ENCODE measurements at places on chromosomes 5 and 9.

DNA sequence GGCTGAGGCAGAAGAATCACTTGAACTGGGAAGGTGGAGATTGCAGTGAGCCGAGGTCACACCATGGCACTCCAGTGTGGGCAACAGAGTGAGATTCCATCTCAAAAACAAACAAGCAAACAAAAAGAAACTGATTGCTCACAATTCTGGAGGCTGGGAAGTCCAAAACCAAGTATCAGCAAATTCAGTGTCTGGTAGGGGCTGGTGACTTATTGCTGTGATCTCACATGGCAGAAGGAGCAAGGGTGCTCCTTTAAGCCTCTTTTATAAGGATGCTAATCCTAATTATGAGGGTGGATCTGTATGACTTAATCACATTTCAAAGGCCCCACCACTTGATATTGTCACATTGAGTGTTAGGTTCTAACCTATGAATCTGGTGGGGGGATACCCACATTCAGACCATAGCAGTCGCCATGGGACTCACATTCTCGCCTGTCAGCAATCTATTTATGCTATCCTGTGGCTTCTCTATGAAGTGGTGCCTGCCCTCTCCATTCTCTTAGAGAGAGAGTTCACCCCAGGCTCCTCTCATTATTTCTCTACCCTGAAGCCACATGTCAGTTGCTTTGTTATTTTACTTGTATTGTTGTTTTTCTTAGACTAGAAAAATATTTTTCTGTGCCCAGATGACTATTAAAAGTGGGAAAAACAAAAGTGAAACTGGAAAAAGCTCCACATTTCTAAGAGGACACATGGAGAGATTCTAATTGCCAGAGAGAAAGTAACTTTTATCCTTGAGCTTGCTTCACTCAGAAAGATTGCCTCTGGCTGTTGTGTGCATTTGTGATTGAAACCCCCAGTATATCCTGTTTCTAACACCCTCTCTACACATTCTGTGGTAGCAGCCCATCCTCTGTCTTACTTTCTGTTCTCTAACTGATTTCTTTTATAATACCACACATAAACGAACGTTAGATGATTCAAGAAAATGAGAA is 18.8 kb upstream of the PRLR start:
- no peak for DNase-seq

DNA sequence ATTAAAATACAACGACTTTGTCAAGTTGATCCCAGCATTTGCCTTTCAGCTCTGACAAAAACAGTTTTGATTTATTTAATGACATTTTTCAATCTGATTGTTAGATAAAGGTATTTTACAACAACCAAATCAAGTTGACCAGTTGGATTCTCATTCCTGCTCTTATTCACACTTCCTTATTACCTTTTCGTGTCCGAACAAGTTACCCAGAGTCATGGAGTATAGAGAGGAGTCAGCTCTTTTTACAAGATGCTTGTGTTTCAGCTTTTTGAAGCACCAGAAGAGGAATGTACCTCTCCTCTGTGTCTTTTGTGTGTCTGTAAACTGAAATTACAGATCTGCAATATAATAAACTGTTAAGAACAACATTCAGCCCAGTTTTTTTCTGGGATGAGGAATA is 151.3 kb upstream of the TMEM161B start:
- DNase-seq = no peak

- DNase-seq = no peak
Measured at GRCh38 chr5:55927861-55928655, 66.7 kb downstream of the IL6ST start.

- no peak for DNase-seq
Measured at GRCh38 chr9:107049803-107050184, 186.8 kb downstream of the ZNF462 start.

DNA sequence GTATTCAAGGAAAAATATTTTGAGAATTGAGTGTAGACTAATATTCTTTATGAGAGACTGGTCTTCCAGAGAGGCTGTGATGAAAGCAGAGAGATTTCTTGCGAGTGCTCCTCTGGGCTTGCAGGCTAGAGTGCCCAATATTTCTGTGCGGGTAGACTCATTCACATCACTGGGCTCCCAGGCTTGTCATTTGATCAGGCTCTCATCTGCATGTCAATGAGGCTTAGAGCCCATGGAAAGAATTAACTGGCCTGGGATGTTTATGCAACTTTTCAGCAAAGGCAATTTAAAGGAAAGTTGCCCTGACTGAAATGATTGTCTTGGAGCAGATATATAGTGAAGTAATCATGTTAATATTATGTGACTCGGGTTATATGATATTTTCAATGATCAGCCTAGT is 42.3 kb downstream of the SNCAIP start:
- no peak for DNase-seq

GRCh38 chr9:99567436-99567835 is 254.2 kb upstream of the NR4A3 start:
- no peak for DNase-seq

- DNase-seq = no peak
Measured at GRCh38 chr5:116476897-116477537, 97.6 kb downstream of the SEMA6A start.

DNA sequence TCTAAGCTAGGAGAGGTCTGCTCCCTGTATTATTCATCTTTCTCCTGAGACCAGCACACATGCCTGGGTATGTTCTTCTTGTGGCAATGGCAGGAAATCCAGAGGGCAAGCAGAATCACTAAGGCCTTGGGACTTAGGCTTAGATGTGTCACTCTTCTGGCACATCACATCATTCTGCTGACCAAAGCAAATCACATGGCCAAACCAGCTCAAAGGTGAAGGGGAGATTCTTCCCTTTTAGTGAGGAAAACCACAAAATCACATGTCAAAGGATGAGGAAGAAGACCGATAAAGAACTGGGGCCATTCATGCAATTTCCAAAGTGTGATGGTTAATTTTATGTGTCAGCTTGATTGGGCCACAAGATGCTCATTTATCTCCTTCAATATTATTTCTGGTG is 5.7 kb upstream of the AGGF1 start:
- DNase-seq = no peak

GRCh38 chr5:109681763-109682162 is 8.0 kb upstream of the MAN2A1 start:
- DNase-seq = no peak

- DNase-seq = no peak
Measured at GRCh38 chr5:93107141-93107540, 473.9 kb downstream of the NR2F1-AS1 start.

DNA sequence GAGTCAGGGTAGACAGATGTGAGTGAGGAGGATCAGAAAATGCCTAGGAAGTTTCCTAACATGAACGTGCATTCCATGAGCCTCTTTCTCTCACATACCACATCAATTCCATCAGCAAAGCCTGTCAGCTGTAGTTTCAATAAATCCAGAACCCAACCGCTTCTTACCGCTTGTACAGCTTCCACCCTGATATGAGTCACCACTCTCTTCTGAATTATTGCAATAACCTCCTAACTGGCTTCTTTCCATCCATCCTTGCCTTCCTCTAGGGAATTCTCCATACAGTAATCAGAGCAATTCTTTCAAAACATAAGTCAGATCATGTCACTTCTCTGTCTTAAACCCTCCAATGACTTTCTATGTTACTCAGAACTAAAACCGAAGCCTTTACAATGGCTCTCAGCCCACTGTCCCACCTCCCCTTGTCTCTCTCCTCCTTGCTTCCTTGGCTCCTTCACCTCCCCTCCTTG is 8.1 kb upstream of the RAD23B start:
- DNase-seq = no peak

GRCh38 chr5:625516-625915 is 13.4 kb downstream of the CEP72 start:
- DNase-seq = no peak

- DNase-seq = no peak
Measured at GRCh38 chr5:11126844-11127243, 365.8 kb upstream of the DAP start.

- no peak for DNase-seq
Measured at GRCh38 chr5:147483961-147484707, 25.7 kb downstream of the DPYSL3 start.

- no peak for DNase-seq
Measured at GRCh38 chr5:90810211-90810610, 251.6 kb downstream of the ADGRV1 start.

GRCh38 chr9:97852001-97852398 is 1.0 kb upstream of the FOXE1 start:
- no peak for DNase-seq

DNA sequence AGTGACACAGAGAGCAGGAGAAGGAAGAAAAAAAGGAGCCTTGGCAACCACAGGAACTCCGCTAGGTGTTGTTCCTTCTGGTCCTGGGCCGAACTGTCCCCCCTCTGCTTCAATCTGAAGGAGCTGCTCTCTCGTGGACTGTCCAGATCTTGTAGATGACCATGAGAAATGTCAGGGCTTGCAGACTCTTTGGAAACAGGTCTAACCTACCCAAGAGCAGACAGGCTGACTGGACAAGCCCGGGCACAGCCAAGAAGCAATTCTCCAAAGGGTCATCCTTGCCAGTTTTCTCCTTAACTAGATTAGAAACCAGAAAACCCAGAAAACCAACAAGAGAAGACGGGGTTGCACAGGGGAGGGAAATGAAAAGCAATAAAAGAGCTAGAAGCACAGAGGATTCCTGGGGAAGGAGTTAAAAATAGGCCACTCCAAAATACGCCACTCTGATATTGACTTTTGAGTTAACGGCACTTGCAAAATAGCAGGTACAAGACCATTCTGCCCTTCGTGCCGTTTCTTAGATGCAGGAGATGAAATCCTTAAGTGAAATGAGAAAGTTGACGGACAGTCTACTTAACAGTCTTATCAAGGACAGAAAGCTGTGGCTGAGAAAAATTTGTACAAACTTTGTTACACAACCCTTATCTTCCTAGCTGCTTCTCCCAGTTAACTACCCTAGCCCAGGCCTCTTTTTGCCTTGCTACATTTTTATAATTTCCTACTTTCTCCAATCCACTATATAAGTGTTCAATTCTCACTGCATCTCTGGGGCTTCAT is 5.8 kb downstream of the GCNT4 start:
- no peak for DNase-seq

DNA sequence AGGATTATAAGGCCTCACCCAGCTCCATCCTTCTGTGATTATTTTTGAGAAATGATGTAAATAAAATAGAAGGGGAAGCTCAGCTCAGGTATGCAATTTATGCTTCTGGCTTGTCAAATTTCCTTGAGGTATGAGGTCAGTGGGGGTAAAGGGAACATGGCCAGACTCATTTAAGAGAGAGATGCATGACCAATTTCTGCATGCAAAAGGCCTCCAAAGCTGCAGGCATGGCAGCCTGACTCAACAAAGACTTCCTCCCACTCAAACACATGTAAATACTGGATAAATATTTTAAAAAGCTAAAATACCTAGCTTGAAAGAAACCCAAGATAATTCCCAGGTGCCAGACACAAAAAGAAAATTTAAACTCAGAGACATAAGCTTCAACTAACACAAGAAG is 101.4 kb upstream of the SLC1A3 start:
- no peak for DNase-seq

GRCh38 chr5:168327019-168327421 is 35.6 kb downstream of the WWC1 start:
- no peak for DNase-seq

GRCh38 chr9:128771094-128771721 is 519 bp downstream of the ZER1 start:
- peak; percentile 30 for DNase-seq

- no peak for DNase-seq
Measured at GRCh38 chr9:110259566-110259965, 3.3 kb upstream of the TXN start.

GRCh38 chr5:122581629-122582028 is 193.3 kb upstream of the SNX2 start:
- no peak for DNase-seq

- no peak for DNase-seq
Measured at GRCh38 chr9:908536-909205, 67.2 kb downstream of the DMRT1 start.

GRCh38 chr5:133234273-133234672 is 182.5 kb downstream of the HSPA4 start:
- DNase-seq = no peak

- DNase-seq = no peak
Measured at GRCh38 chr5:122656160-122656559, 118.7 kb upstream of the SNX2 start.

DNA sequence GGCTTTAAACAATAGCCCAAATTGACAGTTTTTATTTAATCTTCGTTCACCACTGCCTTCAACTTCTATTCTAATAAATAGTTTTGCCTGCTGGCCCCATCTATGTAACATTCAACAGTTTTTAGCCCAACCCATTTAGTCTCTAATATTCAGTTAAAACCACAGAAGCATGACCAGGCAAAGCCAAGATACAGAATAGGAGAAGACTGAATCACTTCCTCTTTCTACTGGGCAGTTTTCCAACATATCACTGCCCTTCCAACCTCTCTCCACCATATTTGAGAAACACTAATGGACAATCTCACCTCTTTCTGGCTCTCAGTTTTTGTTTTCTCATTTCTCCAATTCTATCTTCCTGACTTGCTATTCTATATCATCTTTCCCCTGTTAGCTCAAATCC is 352.9 kb downstream of the DNAH5 start:
- DNase-seq = no peak

DNA sequence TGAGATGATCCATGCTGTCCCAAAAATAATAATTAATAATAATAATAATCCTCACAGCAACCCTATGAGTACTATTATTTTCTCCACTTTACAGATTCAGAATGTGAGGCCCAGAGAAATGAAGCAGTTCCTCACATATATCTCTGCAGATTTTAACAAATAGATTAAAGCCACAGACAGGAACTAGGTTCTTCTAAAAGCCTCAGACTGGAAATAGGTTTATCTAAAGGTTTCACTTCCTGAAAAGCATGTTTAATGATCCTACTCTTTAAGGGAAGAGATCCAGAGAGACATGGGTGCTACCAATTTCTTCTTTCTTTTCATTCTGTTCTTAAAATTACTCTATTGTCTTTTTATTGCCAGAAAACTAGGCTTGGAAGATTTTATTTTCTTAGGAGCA is 1079.4 kb upstream of the COX7C start:
- DNase-seq = no peak

GRCh38 chr5:1312993-1313833 is 18.3 kb upstream of the TERT start:
- DNase-seq = peak; percentile 55

GRCh38 chr5:160445132-160445531 is 23.5 kb downstream of the PTTG1 start:
- no peak for DNase-seq

DNA sequence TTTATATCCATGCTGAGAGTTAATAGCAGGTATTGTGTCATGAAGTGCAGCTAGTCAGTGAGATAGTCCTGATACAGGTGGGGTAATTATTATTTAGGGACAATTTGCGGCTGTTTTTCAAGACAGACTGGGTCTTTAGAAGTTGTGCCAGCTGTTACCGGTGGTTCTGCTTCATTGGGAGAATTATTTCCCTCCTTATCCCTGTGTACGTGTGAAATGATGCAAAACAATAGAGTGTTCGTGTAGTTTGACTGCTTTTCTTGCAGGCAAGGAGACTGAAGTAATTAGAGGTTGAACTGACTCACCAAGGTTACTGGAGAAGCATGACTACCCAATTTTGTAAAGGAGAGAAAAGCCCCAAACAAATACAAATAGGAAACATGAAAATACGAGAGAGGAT is 101.7 kb downstream of the ARRDC3 start:
- DNase-seq = no peak
